ENCODE measurements at places on chromosomes 7 and 10.

DNA sequence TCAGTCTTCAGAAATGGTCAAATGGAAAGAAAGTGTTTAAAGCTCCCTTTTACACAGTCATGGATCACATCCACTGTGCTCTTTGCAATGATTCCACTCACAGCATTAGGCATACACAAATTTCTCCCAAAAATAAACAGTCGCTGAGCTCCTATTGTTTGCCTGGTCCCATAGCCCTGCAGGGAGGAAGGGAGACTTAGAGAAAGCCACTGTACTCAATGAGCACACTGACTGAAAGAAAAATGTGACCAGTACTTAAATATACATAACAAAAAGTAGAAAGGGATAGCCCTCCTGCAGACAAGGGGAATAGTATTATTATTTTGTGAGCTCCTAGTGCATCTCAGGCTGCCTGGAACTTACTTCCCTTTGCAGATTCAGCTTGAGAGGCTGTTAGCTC is 853.2 kb downstream of the GRID1 start:
- no peak for DNase-seq

- peak; percentile 2 for DNase-seq
Measured at GRCh38 chr10:133039107-133039802, 48.5 kb upstream of the ADGRA1 start.

DNA sequence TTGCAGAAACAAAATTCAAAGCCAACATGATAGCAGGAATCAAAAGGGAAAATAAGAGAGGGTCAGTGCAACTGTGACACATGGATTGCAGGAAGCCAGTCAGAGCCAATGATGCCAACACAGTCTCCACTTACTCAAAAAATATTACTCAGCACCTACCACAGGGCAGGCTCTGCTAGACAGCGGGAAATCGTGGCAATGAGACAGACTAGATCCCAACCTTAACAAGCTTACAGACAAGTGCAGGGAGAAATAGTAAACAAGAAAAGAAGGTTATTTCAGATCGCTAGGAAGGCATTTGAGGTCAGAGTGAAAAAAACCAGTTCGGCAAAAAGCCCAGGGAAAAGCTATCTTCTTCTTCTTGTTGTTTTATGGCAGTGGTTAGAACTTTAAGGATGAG is 45.2 kb upstream of the NPFFR1 start:
- DNase-seq: no peak

GRCh38 chr10:70357565-70357964 is 24.9 kb downstream of the LRRC20 start:
- DNase-seq: no peak

- DNase-seq: no peak
Measured at GRCh38 chr7:53350241-53350640, 314.8 kb downstream of the POM121L12 start.

GRCh38 chr7:145643981-145644380 is 472.6 kb upstream of the CNTNAP2 start:
- DNase-seq: peak; percentile 12

- DNase-seq: no peak
Measured at GRCh38 chr10:73979809-73980433, 18.0 kb upstream of the VCL start.

- DNase-seq: no peak
Measured at GRCh38 chr10:50601974-50602373, 21.8 kb downstream of the SGMS1 start.

DNA sequence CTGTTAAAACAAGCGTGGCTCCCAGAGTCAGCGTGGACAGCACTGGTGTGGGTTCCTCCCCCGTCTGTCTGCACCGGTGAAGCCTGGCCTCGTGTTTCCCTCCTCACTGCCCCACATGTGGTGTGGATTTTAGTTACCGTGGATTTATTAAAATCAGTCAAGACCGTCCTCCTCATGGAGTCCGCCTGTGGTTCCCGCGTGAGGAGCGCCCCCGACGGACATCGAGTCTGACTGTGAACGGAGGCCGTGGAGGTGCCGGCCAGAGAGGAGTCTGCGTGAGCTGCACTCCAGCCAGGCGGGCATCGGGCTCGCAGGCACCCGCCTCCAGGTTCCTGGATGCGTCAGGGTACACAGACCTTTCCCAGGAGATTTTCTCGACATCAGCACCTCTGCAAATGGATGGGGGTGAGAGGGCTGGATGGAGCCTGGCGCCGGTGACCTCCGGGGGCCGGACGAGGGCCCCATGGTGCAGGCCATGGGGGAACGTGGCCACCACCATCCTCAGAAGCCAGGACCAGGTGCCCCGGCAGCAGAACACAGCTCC is 26.3 kb upstream of the UTF1 start:
- no peak for DNase-seq

DNA sequence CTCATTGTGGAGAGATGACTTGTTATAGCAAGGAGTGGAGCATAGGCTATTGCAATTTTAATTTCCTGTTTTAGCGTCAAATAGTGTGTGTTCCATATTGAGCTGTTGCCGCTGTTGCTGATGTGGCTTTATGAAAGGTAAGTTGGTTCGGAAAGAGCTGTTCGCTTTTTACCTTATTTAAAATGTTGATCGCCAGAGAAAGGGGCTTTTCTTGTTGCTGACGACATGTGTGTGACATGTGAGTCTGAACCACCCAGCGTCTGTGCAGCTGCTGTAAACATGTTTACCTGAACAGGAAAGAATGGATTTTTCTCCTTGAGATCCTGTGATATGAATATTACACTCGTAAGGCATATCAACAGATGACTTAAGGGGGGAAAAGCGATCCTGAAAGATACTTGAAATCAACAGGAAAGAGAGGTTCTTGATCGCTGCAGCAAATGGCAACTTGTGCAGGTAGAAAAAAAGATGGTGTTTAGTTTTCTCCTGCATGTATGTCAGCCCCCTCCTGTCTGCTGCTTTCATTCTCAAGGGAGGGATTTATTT is 2.5 kb downstream of the ZEB1 start:
- DNase-seq: peak; percentile 48

DNA sequence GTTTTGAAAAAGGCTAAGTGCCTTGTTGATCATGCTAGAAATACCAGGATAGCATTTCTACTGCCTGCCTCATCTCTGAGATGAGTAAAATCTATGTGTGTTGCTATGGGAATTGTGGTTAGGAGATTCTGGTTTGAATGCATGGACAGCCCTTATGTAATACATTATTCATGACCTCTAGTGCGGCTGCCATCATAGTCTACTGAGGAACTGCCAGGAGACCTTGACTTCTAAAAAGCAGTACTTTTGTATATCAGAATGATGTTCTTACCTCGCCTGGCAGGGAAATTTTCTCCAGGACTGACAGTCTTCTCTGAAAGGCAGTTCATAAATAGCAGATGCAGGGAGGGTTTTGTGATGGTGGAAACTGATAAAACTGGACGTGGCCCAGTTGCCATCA is 248.5 kb downstream of the NSUN6 start:
- DNase-seq: no peak

Data from choroid plexus epithelial cell (primary cell).